ENCODE measurements at places on chromosomes 1 and 21. TPM values are rescaled to one million over a fixed set of nuclear protein-coding genes. Genes with fewer than 3 reads are reported as not detected.
A peak's percentile ranks its signal among the peaks of the same experiment; 100 is the strongest.

The MROH9 gene
- total RNA-seq: not detected

The KCNE1 gene
- 4.8 TPM for total RNA-seq

The TSTD1 gene
- 23.5 TPM for total RNA-seq

The GNAT2 gene
- total RNA-seq: not detected

The RNASEL gene
- 4.1 TPM for total RNA-seq

GRCh38 chr1:29234471-29234870 lies 1.9 kb upstream of the PTPRU start:
- no peak for DNase-seq

- no peak for DNase-seq
These were observed 724 bp upstream of the NEK2 start for GRCh38 chr1:211676106-211676583.

GRCh38 chr1:44812822-44813543 lies 4.7 kb downstream of the BTBD19 start:
- DNase-seq: peak; percentile 45

- DNase-seq: peak; percentile 60
These were observed 716.9 kb downstream of the ADGRL2 start for GRCh38 chr1:82517586-82517985.

- DNase-seq: peak; percentile 52
These were observed 17.8 kb upstream of the TDRD10 start for GRCh38 chr1:154483941-154484803.

DNA sequence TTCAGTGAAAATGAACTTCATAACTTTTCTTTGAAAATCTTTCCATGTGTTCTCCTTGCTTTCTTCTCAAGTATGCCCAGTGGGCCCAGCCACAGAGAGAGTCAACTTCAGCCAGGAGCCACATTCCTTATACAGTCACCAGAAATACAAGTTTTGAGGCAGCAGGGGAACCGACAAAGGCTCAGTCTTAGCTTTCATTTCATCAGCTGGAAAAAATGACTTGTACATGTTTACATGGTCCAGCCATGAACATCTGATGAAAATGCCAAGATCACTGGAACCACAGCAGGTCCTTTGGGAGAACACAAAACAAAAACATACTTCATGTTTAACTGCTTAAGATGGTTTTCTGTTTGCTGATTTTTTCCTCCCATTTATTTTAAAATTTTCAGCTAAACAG lies 72.5 kb downstream of the SYDE2 start:
- DNase-seq: no peak

- no peak for DNase-seq
These were observed 93.2 kb downstream of the CTH start for GRCh38 chr1:70504176-70504820.

GRCh38 chr1:22920734-22921451 lies 51.8 kb downstream of the LACTBL1 start:
- DNase-seq: no peak

DNA sequence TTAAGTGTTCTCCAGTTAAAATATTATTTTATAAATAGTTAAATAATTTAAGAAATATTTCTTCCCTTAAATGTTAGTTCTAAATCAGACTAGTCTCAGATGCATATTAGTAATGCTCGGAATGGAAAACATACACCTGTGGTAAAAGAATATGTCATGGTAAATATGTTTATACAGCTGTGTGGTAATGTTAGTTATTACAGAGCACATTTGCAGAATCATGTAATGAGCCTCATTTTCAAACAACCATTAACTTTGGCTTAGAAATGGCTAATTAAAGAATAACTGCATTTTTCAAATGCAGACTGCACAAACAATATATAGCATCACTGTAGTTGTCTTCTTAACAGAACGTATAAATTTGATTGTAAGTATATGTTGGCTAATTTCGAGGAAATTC lies 90.3 kb downstream of the DISP1 start:
- no peak for DNase-seq

Measured in left cardiac atrium (tissue), 4 donors.